ENCODE measurements at places on chromosomes 1 and 21.

DNA sequence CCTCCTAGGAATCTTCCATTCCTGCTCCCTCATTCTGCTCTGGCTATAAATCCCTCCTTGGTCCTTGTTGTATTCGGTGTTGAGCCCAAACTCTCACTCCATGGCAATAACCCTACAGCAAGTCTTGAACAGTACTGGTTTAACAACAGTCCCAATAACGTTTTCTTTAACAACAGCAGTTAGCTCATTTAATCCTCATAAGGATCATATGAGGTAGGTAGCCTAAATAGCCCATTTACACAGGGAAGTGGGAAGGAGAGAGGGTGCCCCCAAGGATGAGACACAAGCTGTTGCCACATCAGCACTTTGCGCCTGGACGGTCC lies 444 bp upstream of the AGTRAP start:
- no peak for DNase-seq

DNA sequence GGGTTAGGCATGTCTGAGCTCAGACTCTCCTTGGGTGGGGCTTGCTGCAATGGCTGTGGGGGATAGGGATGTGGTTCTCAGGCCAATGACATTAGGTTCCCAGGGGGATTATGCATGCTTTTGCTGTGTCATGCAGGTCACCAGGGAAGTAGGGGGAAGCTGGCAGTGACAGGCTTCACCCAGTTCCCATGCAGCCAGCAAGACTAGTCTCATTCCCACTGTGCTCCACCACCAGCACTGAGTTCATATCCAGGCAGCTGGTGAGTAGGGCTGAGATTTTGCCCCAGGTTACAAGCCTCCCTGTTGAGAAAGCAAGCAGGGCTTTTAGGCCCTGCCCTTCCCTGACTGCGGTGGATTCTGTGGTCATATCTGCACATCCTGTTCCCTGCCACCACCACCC lies 32.1 kb upstream of the PLA2G5 start:
- DNase-seq: no peak

DNA sequence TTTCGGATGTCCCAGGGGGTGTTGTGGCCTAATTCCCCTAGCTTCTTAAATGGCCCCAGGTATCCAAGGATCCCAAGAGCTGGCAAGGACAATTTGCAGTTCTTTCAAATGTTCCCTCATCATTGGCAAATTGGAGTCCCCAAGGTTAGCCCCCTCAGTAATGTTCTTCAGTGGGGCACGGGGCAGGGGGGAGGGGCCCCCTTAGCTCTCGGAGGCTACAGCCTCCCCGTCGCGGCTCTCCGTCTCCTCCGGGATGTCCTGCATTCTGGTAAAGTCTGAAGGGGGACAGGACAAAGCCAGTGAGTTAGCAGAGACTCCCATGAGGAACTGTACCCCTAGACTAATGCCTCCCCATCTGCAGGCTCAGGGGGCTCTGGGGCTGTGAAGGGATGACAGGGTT lies 6.3 kb downstream of the RXFP4 start:
- DNase-seq: no peak

- no peak for DNase-seq
These were observed 93.6 kb downstream of the KIF14 start for GRCh38 chr1:200526709-200527612.
